ENCODE measurements at places on chromosomes 1 and 21.

- DNase-seq, result peak; percentile 1
Observed at GRCh38 chr1:201888282-201889089, at the start of gene SHISA4. Gene SHISA4, plus strand, starts transcription at chr1:201888898. Its CDS starts 97 bp downstream, at chr1:201888995.

- no peak for DNase-seq
Observed at GRCh38 chr1:101278845-101279244, 42.0 kb downstream of the S1PR1 start.

GRCh38 chr1:64291931-64292330 lies 88.5 kb downstream of the UBE2U start:
- DNase-seq, result no peak

DNA sequence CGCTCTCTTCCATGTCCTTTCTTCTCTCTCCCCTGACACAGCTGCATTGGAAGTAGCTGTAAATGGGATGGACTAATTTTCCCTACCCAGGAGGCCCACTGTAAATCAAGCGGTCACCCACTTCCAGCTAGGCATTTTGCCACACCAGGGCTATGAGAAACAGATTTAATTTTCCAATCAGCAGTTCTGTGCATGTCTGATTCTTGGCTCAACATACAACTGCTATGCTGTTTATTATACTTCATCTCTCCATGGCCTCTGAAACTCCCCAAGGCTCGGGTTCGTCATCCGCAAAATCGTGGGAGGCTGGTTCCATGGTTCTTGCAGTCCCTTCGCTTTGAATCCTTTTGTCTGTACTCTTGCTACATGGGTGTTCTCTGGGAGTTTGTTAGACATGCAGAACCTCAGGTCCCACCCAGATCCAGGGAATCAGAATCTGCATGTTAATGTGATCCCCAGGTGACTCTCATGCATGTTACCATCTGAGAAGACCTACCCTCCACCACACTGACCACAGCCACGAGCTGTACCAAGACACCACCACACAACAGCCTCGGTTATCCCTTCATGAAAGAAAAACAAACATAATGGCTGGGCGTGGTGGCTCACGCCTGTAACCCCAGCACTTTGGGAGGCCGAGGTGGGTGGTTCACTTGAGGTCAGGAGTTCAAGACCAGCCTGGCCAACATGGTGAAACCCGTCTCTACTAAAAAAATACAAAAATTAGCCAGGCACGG lies 190.5 kb downstream of the GABPA start:
- no peak for DNase-seq

DNA sequence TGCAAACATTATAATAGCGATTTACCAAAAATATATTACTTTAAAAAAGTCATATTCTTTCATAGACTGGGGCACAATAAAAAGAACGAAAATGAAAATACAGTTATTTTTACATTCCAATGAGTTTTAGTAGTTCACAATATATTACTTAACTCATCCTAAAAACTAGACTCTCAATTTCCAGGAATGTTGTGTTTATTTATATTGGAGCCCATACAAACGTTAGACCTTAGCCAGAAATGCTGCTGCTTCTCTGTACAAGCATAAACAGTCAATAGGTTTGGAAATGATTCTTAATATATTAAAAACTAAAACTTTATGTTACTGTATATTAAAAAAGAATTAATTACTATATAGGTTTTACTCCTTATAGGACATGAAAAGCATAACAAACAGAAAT lies 302.3 kb downstream of the BRINP3 start:
- no peak for DNase-seq

DNA sequence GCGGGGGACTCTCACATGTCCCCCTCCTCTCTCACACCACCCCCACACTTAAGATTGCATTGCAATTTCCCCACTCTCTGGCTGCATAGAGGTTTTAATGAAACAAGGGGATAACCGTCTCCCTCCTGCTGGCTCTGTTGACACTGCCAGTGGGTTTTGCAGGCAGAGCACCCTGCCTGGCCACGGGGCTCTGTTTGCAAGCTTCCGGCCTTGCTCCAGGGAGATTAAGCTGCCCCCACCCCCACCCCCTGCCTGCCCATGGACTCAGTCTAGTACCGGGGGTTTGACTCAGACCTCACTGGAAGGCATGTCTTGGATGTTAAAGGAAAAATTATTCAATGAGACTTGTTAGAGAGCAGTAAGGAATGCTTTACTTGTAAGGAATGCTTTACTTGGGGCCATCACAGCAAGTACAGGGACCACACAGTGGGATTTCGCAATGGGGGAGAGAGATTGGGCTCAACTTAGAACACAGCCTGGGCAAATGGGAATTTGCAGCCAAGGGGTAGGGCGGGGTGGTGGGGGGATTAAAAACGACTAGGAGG lies 101.0 kb downstream of the AJAP1 start:
- no peak for DNase-seq

DNA sequence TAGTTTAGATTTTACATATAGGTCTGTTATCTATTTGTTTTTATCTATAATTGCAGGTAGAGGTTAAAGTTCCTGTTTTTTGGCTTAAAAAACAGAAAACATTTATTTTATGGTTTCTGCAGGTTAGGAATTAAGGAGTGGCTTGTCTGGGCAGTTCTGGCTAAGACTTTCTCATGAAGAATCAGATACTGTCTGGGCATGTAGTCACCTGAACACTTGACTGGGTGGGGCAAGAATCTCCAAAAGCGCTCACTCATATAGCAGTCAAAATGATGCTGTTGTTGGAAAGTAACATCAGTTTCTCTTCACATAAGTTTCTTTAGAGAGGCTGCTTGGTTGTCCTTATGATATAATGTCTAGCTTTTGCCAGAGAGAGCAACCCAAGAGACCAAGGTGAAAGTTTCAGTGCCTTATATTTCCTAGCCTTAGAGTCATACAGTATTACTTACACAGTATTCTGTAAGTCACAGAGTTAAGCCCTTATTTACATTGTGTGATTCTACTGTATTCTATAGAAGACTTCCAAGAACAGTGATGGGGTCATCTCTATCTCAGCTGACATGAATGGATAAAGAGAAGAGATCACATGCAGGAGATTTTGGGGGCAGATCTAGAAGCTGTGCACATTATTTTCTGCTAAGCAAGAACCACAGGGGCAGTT lies 125.4 kb upstream of the GPR52 start:
- no peak for DNase-seq

DNA sequence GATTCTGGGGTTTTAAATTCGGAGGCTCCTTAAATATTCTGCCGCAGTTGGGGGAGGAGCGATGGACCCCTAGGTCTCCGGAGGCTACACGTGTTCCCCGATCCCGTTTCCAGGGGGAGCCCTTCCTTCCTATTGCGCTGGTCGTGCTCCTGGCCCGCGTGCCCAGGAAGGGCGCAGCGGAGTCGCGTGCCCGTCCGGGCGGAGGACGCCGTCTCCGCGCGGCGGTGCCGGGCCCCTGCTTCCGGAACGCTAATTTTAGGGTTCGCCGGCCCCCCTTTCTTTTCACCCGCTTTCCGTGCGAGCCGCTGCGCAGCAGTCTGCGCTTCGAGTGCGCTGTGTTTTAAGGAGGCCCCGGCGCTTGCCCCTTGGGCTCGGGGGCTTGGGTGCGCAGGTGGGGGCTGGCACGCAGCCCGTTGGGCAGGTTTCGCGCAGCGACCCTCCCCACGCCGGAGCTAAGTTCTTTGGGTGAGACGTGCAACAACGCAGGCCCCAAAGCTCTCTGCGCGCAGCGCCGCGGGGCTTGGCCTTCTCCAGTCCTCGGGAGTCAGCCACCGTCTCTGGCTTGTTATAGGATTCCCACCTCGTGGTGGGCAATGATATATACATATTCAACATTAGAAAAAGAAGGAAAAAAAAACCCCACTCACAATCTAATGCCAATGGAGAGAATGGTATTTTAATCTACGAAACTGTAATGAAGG lies 43.5 kb upstream of the DNAJC6 start:
- peak; percentile 24 for DNase-seq
